Kidney epithelial cell (primary cell): ENCODE measurements at places on chromosomes 4 and X.

DNA sequence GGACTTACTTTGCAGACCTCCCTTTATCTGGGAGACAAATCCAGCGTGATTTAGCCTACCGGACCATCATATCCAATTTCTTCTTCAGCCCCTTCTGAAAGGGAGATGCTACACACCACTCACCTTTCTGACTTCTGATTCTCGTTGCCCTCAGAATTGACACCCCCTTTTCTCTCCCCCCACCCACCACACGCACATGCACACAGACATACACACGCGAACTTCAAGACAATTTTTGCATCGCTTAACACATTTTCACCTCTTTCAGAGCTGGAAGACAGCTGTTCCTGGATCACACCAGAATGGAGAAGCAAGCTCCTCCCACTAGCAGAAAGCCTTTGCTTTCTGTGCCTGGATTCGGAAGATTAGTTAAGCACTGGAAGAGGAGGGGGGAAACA, 1.0 kb upstream of the SNCA start:
- no peak for DNase-seq

DNA sequence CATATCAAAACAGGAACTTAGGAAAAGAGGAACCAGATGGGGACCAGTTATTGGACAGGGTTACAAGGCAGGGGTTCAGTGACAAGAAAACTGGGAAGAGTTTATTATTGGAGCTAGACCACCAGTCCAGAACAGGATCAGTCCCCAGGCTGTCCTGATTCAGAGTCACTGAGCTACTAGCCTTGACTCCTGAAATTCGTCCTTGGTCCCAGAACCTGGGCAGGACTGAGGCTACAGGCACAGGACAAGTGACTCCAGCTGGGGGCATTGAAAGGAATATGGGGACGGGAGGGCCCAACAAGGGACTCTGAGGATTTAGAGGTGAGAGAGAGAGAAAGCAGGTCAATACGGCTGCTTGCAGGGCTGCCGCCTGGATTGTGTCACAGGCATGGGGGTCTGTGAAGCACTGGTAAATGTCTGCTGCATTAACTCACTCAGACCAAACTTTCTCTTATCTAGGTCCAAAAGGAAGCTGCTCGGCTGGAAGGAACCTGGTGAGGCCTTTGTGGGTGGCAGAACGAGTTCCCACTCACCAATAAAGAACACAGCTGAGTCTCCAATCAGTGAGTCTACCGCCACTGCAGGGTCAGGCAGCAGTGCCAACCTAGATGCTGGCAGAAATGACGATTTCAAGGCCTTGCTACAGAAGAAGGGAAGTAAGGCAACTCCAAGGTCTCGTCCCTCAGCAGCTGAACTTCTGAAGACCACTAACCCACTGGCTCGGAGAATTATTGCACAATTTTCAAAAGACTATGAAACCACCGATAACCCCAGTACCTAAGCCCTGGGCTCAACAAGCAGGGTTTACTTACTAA, 11.3 kb upstream of the RTL5 start:
- no peak for DNase-seq

DNA sequence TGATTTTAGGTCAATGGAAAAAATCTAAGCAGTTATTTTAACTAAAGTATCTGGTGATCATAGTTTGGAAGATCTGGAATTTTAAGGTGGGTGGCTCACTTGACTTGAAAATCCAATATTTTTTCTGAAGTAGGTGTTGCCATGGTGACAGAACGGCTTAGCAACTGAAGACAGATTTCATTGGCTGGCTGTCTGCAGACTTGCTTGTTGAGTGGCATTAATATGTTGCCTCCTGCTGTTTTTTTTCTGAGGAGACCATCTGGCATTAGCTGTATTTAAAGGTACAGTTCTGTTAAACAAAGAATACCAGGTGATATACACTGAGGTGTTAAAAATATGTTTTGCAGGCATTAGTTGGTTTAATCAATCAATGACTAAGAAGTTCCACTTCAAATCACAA, 19.8 kb downstream of the CPE start:
- peak; percentile 25 for DNase-seq

GRCh38 chr4:10760086-10760485, 75.5 kb upstream of the CLNK start:
- no peak for DNase-seq

DNA sequence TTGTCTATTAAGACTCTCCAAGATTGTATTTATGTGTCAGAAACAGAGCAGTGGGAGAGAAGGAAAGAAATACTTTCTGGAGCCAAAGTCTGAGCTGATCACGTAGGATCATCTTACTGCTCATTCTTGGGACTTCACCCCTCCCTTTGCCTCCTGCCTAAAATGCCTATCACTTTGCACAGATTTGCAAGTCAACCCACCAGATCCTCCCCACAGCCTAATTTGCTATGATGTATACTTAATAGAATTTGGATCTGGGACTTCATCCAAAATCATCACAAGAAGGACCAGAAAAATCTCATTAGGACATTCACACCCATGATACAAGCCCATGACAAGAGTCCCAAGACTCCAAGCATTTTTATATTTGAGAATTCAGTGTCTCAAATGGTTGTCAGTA, 290.2 kb downstream of the FBXW7 start:
- DNase-seq: no peak

DNA sequence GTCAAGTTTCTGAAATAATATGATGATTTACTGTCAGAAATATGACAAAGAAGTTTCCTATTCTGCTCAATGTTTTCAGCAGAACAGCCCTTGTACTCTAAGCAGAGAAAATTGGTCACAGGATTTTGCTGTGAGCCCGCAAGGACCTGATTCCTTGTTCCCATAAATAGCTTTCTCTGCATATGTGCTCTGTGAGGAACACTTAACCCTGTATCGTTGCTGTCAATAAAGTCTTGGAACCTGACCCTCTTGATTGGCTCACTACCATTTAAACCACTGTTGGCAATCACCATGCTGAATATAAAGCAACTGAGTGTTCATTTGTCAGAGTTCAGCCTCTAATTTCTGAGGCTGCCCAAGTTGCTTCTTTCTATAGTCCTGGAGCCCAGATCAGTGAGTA, 158.2 kb upstream of the NOCT start:
- DNase-seq: no peak
